ACHN (cell line): ENCODE measurements at places on chromosomes 16 and 17.

- no peak for DNase-seq
Observed at GRCh38 chr16:89006036-89006752, 29.2 kb upstream of the CBFA2T3 start.

DNA sequence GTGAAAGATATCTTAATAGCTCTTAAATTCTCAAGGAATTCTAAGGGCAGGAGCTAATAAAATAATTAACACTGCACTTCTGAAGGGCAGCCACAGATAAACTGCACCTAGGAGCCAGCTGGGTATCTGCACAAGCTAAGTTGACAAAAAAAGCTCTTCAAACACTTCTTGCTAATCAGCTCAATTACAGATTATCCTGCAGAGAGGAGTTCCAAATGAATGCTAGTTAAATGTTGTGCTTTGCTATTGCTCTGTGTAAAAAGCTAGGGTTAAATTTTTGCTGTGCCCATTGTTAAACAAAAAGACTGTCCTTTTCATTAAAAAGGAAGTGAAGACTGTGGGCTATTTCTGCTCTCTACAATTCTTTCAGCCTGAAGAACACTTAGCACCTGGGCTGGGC, 158.5 kb upstream of the SHISA6 start:
- no peak for DNase-seq

DNA sequence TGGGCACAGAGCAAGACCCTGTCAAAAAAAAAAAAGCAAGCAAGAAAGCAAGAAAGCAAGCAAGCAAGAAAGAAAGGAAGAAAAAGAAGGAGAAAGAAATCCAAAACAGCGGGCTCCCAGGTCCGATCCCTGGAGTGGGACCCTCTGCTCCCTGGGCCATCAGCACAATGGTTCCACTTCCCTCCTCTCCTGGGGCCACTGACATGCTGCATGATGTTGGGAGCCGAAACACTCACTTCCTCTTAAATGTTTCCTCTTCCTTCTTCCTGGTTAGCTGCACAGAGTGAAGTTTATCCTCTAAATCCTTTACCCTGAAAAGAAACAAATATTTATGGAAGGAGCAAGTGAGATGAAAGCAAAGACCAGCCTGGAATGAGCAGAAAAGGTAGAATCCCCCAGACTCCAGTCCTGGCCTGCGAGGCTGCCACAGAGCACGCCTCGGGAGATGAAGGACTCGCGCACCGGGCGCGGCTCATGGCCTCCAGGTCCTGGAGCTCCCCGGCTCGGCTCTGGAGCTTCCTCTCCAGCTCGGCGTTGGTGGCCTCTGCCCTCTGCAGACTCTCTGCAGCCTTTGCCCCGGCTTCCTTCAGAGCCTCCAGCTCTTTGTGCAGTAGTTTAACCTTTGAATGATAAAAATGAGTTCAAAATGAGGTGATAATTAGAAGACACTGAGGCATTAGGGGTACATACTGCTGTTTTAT, 19.0 kb downstream of the CCDC57 start:
- no peak for DNase-seq

DNA sequence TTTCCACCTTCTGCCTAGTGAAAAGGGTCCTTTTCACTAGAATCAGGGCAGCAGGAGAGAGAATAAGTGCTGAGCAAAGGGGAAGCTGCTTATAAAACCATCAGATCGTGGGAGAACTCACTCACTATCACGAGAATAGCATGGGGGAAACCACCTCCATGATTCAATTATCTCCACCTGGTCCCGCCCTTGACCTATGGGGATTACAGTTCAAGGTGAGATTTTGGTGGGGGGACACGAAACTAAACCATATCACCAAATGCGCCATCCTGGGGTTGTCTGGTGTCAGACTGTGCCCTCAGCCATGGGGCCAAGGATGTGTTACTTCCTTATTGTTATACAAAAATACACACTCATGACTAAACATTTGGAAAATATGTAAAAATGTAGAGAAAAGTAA, 10.4 kb upstream of the KATNB1 start:
- no peak for DNase-seq

- no peak for DNase-seq
Observed at GRCh38 chr16:63244631-63245030, 1208.4 kb upstream of the CDH8 start.

GRCh38 chr16:20004931-20005330, 68.8 kb downstream of the GPR139 start:
- DNase-seq = peak; percentile 11

GRCh38 chr17:32673964-32674363, 187.2 kb downstream of the CDK5R1 start:
- DNase-seq = no peak

DNA sequence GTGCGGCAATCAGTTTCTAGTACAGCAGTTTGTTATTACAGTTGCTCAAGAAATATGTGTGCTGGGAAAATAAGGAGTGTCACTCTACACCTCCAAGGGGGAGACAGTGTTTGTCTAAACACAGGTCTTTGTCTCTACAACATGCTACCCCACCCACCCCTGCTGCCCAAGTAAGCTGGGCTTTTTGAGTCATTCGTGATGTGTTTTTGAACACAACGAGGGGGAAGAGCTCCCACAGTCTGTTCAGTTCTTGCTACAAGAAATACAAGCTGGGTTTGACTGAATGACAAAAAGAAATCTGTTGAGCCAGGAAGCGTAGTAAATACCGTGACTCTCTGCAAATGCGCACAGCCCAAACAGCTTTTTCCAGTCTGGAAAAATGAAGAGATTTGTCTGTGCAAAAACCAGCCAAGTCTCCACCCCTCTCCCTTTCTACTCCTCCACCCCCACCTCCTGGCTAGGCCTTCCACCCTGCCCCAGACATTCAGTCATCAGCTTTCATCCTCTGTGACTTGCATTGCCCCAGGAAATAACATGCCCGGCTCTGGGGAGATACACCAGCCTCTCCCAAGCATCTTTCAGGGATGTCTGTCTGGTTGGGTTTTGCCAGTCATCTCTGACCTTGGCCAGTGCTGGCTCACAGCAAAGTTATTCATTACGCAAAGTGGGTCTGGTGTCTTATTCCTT, 25.7 kb downstream of the CHD9 start:
- DNase-seq = no peak

DNA sequence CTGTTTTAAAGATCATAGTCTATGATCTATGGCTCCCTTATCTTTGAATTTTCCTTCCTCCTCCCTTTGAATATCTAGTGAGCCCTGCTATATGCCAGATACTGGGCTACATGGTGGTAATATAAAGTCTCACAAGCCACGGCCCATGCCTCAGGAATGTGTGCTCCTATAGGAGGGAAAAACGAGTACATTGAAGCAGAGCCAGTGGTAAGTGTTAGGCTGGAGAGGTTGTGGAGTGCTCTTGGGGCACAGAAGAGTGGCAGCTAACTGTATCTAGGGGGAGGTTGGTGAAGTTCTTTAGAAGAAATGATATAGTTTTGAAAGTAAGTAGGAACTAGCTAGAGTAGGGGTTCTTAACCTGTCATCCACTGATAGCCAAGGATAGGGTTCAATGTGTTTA, 105.8 kb upstream of the PMFBP1 start:
- no peak for DNase-seq

DNA sequence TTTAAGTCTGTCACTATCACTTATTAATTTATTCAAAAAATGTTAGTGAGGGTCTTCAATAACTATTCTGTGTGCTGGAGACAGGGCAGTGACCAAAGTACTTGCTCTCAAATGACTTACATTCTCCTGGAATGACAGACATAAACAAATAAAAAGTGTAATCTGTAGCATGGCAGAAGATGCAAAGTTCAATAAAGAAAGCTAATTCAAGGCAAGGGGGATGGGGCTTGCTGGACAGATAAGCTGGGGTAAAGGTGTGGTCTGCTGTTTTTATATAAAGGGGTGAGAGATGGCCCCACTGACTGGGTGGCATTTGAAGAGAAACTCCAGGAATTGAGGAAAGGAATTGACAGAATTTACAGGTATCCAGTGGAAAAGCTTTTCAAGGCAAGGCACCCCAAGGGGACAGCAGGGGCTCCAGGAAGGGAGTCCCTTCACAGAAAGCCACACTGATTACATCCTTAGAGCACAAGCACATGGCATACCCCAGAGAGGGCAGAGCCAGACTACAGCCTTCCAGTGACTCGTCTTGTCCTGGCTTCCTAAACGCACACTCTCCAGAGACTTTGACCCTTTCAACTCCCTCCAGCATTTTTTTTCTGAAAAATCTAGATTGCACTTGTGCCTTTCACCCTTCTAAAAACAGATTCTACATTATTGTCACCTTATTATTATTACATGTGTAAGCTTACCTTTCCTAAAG, 123.7 kb upstream of the HS3ST3A1 start:
- DNase-seq = no peak

GRCh38 chr16:12575288-12575687, 228.4 kb downstream of the CPPED1 start:
- no peak for DNase-seq

DNA sequence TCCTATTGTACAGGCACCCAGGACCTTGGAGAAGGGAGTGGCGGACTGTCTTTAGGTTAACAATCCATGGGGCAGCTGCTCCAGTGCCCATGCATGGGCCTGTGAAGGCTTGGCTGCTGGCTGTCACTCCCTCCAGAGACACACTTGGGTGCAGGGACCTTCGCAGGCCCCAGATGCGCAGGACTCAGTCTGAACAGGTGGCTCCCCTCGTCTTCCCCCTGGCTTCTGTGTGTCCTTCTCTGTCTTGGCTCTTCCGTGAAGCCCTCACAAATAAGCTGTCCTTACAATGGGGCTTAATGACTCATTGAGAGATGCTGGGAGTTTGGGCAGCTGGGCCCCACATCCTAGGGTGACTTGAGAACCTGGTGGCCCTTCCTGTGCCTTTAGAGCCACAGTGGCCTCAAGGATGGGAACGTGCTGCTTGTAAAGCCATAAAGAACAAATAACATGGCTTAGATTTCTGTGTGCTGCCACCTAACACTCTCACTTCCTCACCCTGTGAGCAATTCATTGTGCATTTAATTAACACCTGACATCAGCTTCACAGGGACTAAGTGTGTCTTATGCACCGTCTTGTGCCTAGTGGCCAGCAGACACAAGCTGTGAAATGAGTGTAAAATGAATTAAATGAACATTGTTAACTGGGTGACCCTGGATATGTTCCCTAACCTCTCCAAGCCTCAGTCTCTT, 340.7 kb downstream of the SNX29 start:
- DNase-seq = no peak

- DNase-seq = no peak
Observed at GRCh38 chr16:88471575-88471974, 18.5 kb downstream of the ZFPM1 start.

DNA sequence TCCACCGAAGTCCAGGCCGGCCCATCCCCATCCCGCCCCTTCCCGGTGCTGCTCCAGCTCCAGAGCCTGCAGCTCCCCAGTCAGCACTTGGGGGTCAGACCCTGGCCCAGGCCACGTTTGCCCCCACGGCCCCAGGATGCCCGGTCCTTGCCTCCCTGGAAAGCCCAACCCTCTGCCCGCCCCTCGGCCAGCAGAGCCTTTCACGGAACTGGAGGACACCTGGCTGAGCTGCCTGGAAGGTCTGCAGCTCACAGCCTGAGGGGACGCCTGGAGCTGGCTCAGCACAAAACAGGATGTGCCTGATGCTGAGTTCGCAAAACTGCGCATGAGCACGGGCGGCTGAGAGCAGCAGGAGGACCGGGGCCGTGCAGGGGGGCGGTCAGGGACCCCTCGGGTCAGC, 29.7 kb upstream of the SSTR5 start:
- no peak for DNase-seq

DNA sequence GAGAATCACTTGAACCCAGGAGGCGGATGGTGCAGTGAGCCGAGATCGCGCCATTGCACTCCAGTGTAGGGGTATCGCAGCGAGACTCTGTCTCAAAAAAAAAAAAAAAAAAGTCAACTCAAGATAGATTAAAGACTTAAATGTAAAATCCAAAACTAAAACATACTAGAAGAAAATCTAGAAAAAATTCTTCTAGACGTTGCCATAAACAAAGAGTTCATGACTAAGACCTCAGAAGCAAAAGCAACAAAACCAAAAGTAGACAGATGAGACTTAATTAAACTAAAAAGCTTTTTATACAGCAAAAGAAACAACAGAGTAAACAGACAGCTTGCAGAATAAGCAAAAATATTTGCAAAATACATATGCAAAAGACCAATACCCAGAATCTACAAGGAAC, 61.2 kb upstream of the ABCC11 start:
- DNase-seq = no peak

DNA sequence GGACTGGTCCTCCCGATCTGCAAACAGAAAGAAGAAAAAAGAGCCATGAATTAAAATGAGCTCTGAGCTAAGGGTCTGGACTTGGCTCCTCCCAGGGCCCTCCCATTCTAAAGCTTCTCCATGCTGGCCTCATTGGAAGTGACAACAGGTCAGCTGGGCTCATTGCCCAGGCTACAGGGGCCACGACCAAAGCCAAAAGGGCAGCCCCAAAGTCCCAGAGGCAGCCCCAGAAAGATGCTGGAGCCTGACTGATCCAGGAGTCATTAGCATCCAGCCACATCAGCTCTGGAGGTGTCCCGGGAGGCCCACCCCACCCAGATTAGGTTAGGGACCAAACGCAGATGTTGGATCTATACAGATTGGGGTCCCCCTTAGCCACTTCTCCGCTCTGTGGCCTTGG, 58.2 kb downstream of the MYH11 start:
- DNase-seq = no peak

- DNase-seq = no peak
Observed at GRCh38 chr17:36657390-36657762, 56.0 kb downstream of the MRM1 start.

GRCh38 chr16:14364386-14365199, 265.5 kb downstream of the PARN start:
- DNase-seq = peak; percentile 99

GRCh38 chr17:2683912-2684311, 27.7 kb downstream of the CLUH start:
- no peak for DNase-seq

DNA sequence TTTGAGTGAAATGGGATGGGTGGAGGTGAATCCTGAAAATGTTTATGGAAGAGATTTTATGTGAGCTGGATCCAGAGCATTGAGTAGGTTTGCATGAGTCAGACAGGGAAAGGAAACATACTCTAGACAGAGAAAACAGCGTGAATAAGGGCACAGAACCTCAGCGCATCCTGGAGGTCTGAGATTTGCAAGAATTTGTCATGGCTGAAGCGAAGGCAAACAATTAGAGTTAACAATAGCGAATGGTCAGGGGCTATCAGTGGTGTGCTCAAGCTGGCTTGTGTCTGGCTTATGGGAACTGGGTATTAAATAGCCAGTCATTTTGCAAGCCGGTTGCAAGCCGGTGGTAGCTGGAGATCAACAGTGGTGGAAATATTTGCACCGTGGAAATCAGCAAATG, 36.4 kb downstream of the MAP2K6 start:
- DNase-seq = no peak

GRCh38 chr16:31874366-31875111, 932 bp downstream of the ZNF267 start:
- peak; percentile 59 for DNase-seq

DNA sequence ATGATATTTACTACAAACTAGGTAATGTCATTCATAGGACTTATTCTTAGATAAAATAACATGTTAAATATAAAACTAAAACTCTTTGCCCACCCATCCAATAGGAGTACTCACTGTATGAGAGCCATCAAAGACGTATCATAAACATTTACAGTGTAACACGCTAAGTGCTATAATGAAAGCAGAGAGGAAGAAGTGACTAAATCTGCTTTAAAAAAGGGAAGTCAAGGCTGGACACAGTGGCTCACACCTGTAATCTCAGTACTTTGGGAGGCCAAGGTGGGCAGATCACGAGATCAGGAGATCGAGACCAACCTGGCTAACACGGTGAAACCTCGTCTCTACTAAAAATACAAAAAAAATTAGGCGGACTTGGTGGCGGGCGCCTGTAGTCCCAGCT, 32.4 kb downstream of the SPAG9 start:
- no peak for DNase-seq
